ENCODE measurements at places on chromosomes 12 and 14.

- no peak for DNase-seq
Observed at GRCh38 chr14:55754471-55754870, 174.5 kb downstream of the KTN1 start.

GRCh38 chr12:102106905-102107304 lies 13.0 kb downstream of the NUP37 start:
- no peak for DNase-seq

GRCh38 chr14:105102361-105102870 lies 37.2 kb upstream of the GPR132 start:
- no peak for DNase-seq

- DNase-seq: no peak
Observed at GRCh38 chr14:55578511-55578910, 1.5 kb upstream of the KTN1 start.

DNA sequence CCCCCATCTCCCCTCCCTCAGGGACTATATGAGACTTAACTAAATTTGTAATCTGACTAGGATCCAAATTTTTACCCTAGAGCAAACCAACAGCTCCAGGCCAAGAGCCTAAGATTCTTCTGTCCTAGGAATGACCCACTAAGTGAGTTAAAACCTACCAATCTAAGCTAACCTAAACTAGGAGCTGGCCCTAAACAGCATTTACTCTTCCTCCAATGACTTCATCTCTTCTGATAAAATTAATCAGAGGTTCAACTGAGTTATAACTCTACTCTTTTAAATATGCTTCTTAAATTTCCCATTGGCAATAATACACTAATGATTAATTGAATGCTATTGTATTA lies 39.9 kb upstream of the TMPO start:
- no peak for DNase-seq

DNA sequence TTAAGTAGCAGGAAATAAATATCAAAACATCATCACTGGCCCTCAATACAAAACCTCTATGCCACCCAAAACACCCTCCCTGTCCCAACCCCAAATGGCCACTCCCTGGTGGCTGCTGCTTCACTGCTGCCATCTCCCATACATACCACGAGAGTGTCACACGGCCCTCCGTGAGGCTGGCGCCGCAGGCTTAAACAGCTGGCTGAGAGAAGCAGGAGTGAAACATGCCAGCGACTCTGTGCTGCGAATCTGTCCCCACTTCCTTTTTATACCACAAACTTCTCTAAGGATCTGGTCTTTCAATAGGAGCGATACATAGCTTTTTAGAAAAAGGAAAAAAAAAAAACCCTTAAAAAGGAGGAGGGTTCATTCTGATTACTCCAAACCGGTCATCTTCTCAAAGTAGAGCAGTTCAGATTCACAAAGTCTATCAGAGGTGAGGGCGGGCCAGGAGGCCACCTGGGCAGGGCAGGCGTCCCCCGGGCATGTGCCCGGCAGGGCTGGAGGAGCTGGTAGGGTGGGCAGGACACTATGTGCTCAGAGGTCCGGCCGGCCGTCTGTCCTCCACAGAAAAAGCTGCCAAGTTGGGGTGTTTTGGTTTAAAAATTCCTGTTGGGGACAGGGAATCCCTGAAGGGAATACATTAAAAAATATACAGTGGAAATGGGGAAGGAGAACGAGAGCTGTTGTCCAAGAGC lies 26.5 kb downstream of the MAX start:
- DNase-seq: no peak

- DNase-seq: no peak
Observed at GRCh38 chr14:22476887-22477286, 112.1 kb downstream of the DAD1 start.

- DNase-seq: no peak
Observed at GRCh38 chr12:27243006-27243405, 1.1 kb upstream of the STK38L start.

GRCh38 chr12:110134691-110135411 lies 10.7 kb downstream of the IFT81 start:
- peak; percentile 12 for DNase-seq

DNA sequence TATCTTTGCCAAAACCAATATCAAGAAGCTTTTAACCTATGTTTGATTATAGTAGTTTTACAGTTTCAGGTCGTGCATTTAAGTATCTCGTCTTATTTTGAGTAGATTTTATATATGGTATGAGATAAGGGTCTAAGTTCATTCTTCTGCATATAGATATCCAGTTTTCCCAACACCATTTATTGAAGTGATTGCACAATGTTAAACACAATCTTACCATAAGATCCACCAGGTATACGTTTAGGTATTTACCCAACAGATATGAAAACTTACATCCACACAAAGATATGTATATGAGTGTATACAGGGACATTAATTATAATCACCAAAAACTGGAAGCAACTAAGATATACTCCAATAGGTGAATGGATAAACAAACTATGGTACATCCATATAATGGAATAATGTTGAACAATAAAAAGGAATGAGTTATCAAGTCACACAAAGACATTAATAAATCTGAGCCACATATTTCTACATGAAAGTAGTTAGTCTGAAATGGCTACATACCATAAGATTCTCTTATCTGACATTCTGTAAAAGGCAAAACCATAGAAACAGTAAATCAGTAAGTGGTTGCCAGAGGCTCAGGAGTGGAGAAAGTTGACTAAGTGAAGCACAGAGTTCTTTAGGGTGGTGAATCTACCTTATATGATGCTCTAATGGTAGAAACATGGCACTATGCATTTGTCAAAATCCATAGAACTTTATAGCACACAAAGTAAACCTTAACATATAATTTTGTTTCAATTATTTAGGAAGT lies 222.6 kb downstream of the NUAK1 start:
- DNase-seq: no peak

DNA sequence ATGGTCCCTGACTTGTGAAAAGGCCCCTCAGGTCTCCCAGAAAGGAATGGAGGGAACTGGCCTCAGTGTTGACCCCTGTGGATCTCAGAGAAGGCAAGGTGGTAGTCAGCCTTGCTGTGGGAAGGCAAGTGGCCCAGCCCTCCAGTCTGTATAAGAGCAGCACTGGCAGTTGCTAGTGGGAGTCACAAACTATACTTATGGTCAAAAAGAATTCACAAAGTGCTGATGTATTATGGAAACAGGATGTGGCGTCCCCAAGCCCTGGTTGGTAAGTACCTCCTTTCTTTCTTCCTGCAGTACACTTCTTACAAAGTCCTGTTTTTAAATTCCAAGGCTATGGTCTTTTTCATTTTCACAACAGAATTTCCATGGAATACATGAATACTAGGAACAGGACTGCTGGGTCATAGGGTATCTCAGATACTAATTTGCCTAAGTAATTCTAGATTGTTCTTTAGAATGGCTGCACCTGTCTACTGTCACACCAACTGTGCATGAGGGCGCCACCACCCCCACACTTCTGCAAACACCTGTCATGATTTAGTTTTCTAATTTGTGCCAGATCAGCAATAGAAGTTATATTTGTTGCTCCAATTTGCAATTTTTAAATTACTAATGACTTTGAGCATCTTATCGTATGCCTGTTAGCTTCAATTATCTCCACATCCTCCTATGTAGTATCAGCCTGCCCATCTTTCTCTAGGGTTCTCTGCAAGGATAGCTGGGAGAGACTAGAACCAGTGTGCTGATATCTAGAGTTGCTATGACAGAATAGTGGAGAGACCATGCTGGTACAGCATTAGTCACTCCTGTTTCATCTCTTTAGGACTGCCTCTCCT lies 40.7 kb upstream of the TMEM263 start:
- no peak for DNase-seq

DNA sequence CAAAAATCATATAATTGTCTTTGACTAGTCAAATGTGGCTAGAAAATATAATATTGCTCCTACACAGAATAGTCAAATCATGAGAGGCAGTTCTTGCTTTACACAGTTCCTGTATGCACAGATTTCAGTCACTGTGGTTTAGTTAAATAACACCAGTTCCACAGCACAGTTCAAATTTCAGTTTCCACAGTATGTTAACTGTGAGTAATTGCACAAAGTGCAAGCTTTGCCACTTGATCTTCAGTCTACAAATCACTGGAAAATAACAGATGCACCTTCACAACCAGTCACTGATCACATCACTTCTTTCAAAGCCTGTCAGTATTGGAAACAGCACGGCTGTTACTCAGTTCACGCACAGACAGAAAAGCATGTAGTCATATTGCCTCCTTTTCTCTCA lies 38.7 kb downstream of the KCNH5 start:
- DNase-seq: no peak

GRCh38 chr12:106288101-106288493 lies 14.4 kb upstream of the TCP11L2 start:
- DNase-seq: no peak

GRCh38 chr12:21476949-21477348 lies 24.5 kb downstream of the RECQL start:
- DNase-seq: no peak

DNA sequence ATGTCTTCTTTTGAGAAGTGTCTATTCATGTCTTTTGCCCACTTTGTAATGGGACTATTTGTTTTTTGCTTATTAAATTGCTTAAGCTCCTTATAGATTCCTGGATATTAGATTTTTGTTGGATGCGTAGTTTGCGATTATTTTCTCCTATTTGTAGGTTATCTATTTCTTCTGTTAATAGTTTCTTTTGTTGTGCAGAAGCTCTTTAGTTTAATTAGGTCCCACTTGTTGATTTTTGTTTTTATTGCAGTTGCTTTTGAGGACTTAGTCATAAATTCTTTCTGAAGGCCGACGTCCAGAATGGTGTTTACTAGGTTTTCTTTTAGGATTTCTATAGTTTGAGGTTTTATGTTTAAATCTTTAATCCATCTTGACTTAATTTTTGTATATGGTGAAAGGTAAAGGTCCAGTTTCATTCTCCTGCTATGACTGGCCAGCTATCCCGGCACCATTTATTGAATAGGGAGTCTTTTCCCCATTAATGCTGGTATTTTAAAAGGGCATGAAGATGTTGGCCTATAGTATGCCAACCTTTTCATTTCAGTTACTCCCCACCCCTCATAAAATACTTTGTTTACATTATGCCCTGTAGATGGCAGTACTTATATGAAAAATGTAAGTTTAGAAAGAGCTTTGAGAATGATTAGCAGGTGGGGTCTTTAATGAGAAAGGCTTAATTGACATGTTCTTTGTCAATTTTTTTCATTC lies 62.9 kb upstream of the PSMA6 start:
- DNase-seq: no peak

DNA sequence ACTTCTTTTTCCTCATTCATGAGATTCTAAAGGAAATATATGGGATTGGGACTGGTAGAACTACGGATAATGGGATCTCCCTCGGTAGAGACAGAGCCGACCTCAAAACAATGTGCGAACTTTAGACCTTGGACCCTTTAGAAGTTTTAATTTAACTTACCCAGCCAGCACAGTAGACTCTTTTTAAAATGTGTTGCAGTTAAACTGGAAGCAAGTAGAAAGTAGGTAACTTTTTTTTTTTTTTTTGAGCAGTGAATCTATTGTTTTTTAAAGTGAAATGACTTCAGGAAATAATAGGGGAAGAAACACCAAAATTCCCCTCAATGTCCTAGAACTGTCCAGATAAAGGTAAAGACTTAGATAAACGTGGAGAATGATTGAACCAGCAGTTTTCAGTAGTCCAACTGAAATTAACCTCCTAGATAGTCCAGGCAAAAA lies 1.1 kb upstream of the ATXN2 start:
- DNase-seq: no peak

DNA sequence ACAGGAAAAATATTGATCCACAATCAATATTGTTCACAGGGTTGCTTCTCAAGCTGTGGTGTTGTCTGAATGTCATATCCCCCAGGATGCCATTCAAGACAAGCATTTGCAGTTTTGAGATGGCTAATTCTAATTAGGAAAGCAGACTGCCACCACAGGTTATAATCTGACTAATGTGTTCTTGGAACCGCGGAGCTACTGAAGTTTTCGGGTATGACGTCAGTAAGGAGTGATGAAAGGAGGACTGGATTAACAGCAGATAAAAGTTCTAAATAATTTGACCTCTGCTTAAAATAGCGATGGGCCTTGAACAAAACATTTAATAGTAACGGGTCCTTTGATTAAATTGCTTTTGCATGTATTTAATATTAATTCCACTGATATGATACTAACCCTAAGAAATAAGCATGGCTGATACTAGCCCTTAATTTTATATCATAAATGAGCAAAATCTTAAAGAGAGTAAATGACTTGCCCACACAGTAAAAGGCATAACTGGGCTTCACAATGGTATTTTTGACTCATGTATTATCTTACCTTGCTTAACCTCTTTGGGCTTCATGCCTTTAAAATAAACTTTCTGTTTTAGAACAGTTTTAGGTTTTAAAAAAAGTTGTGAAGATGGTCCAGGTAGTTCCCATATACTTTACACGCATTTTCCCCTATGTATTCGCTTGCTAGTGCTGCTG lies 50.3 kb downstream of the TSHR start:
- DNase-seq: no peak

DNA sequence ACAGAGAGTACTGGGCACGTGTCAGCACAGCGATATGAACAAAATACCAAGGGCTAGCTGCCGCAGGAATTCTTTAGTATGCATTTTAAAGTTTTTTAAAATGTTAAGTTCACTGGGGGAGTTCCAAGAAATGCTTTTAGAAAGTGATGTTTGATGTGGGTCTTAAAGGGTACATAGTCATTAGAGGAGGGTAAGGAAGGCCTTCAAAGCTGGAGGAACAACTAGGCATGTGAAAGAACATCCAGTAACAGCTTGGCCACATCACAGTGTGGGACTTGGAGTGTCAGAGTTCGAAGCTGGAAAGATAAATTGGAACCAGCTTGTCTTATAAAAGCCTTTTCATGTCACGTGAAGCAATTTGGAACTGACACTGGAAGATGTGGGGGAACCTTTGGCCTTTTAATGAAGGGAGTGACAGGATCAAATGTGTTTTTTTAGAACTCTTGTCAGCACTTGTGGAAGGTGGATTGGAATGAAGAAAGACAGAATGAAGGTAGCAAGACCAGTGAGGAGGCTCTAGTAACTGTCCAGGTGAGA lies 57.7 kb downstream of the WDR20 start:
- DNase-seq: no peak

- no peak for DNase-seq
Observed at GRCh38 chr12:27521066-27521465, 2.9 kb upstream of the PPFIBP1 start.

GRCh38 chr14:70454731-70455130 lies 2.8 kb downstream of the ADAM21 start:
- no peak for DNase-seq

DNA sequence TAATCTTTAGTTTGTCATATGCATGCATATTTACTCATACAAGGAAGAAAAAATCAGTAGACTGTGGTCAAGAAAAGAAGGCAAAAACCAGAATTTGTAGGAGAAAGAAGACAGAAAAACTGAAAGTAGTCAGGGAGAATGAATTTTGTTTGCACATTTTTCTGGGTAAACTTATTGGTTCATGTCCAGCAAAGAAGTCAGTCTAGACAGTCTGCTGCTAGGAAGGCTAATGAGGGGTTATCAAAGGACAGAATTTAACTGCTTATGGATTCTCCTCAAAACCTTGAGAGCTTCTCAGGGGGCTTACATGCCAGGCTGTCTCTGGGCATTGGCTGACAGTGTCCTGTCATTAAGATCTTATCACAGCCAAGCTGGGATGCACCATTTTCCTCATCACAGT lies 293.9 kb downstream of the RPAP3 start:
- DNase-seq: no peak

GRCh38 chr12:104585448-104586055 lies 128.8 kb downstream of the CHST11 start:
- DNase-seq: no peak

GRCh38 chr14:54669721-54670561 lies 103.0 kb downstream of the SAMD4A start:
- DNase-seq: no peak

- no peak for DNase-seq
Observed at GRCh38 chr12:43742106-43742505, 16.5 kb downstream of the PUS7L start.

GRCh38 chr12:64237382-64237781 lies 15.3 kb upstream of the KICS2 start:
- no peak for DNase-seq

- DNase-seq: no peak
Observed at GRCh38 chr14:91968280-91968679, 20.8 kb upstream of the FBLN5 start.

Measured in NCI-H446 (cell line).